ENCODE measurements at places on chromosomes 4 and X. TPM values are rescaled to one million over a fixed set of nuclear protein-coding genes. Genes with fewer than 3 reads are reported as not detected.

- H3K4me3 ChIP-seq, result no peak overlapping the region
- no peak for DNase-seq
- H3K27me3 ChIP-seq, result no peaks in the 10 kb centered on the region
- no peak overlapping the region for H3K27ac ChIP-seq
- peaks cover 52% of the 10 kb centered on the region for H3K36me3 ChIP-seq
- H3K4me1 ChIP-seq, result no peaks in the 10 kb centered on the region
Measured at GRCh38 chr4:53431052-53431451, 53.6 kb downstream of the FIP1L1 start.

DNA sequence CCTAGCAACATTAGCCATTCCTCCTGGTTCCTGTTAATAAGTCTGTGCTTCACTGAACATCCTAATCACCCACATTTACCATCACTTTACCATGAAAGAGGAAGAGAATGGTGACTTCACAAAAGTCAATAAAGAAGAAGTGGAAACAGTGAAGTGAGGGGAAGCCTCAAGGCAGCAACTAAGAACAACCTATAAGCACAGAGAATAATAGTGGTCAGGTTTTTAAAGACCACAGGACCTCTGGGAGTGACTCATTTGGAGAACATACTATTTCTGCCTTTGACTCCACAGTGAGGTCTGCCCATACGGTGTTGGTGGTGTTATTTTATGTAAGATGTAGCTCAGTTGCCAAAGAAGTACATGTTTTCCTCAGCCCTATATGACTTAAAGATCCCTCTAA, 86.0 kb upstream of the TET2 start:
- no peaks in the 10 kb centered on the region for H3K27me3 ChIP-seq
- no peaks in the 10 kb centered on the region for H3K36me3 ChIP-seq
- peaks cover 22% of the 10 kb centered on the region for H3K4me1 ChIP-seq
- DNase-seq, result no peak
- no peak overlapping the region for H3K4me3 ChIP-seq

GRCh38 chrX:42732506-42732905, 45.5 kb downstream of the PPP1R2C start:
- no peaks in the 10 kb centered on the region for H3K27me3 ChIP-seq
- no peaks in the 10 kb centered on the region for H3K4me1 ChIP-seq
- H3K4me3 ChIP-seq, result no peak overlapping the region
- no peak overlapping the region for H3K27ac ChIP-seq
- DNase-seq, result no peak

Gene HSFX3
- not detected for total RNA-seq

Gene RENBP
- total RNA-seq, result not detected

Gene CFI
- total RNA-seq, result 6.1 TPM

GRCh38 chrX:96889726-96890125, 6.0 kb downstream of the RPA4 start:
- H3K27ac ChIP-seq, result no peak overlapping the region
- DNase-seq, result no peak
- H3K4me1 ChIP-seq, result no peaks in the 10 kb centered on the region
- H3K36me3 ChIP-seq, result no peaks in the 10 kb centered on the region
- no peak overlapping the region for H3K4me3 ChIP-seq
- no peaks in the 10 kb centered on the region for H3K27me3 ChIP-seq

- H3K36me3 ChIP-seq, result no peaks in the 10 kb centered on the region
- DNase-seq, result no peak
- H3K4me3 ChIP-seq, result no peak overlapping the region
Measured at GRCh38 chr4:150619042-150619441, 37.1 kb downstream of the MAB21L2 start.

DNA sequence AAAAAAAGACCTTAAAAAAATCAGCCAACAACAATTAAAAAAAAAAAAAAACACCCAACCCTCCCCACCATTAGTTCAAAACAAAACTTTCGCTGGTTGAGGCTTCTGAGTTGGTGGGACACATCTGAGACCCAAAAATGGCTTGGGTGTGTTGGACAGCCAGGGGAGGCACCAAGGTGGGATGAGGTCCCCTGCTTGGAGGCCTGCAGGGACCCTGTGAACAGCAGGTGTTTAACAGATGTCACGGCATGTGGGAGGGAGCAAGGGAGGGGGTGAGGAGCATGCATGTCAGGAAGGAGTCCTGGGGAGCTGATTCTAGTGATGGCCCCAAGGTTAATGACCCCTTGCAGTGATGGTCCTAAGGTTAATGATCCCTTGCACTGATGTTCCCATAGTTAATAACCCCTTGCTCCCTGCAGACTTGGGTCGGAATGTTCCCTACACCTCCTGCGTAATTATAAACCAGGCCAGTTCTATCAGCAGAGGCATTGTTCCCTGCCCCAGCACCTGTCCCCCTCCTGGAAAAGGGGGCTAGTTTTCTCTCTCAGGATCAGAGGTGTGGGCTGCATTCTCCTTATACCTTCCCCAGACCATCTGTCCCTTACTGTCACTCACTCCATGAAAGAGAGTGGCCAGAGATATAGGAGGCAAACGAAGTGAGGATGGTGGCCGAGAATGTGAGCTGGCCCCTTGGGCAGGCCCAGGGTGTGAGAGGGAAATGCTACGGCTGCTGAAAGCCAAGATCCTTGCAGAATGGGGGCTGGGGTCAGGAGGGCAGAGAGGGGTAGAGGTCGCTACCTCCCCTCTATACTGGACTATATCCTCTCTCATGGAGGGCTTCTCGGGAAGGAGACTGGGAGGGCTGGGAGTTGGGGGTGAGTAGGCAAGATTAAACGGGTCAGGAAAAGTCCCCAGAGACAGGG, 2.3 kb upstream of the FOXP3 start:
- DNase-seq, result no peak
- H3K27ac ChIP-seq, result no peak overlapping the region
- peaks cover 13% of the 10 kb centered on the region for H3K36me3 ChIP-seq

DNA sequence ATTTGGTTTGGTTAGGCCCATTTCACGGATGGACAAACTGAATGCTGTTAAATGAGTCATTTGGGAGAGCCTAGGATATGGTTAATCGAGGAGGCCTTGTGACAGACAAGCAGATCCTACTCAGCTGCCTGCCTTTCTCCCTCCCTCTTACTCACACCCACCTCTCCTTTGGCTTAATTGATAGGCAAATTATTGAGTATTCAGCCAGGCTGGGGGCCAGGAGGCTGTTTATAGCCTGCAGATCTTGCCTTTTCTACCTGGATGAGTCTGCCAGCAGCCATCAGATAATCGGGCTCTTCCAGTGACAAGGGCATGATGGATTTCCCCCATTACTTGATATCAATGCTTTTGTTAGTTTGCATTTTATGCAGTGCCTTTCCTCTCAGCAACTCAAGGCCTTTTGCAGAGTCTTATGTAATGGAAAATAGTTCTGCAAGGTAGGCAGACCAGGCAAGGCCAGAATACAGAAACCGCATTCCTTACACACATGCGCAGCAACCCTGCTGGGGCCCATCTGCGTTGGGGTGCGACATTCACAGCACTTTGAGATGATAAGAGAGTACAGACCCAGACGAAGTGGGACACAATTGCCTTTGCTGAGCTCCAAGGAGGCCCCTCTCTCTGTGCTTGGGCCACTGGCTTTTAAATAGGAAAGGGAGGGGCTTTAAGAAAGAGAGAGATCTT, 96.2 kb upstream of the ATP6AP2 start:
- no peaks in the 10 kb centered on the region for H3K27me3 ChIP-seq
- no peaks in the 10 kb centered on the region for H3K36me3 ChIP-seq
- H3K4me1 ChIP-seq, result no peaks in the 10 kb centered on the region
- DNase-seq, result no peak
- no peak overlapping the region for H3K4me3 ChIP-seq
- H3K27ac ChIP-seq, result no peak overlapping the region

Gene STBD1
- total RNA-seq, result 10.6 TPM

- no peak overlapping the region for H3K27ac ChIP-seq
- H3K4me1 ChIP-seq, result peaks cover 11% of the 10 kb centered on the region
- H3K27me3 ChIP-seq, result no peaks in the 10 kb centered on the region
- H3K36me3 ChIP-seq, result no peaks in the 10 kb centered on the region
Measured at GRCh38 chrX:7115557-7115956, 32.0 kb upstream of the STS start.

- H3K27ac ChIP-seq, result no peak overlapping the region
- no peaks in the 10 kb centered on the region for H3K4me1 ChIP-seq
- H3K27me3 ChIP-seq, result no peaks in the 10 kb centered on the region
- no peak for DNase-seq
Measured at GRCh38 chr4:176818531-176818930, 25.8 kb upstream of the VEGFC start.

GRCh38 chr4:70239884-70240591, 2.4 kb upstream of the CSN3 start:
- no peaks in the 10 kb centered on the region for H3K27me3 ChIP-seq
- H3K4me3 ChIP-seq, result no peak overlapping the region
- no peaks in the 10 kb centered on the region for H3K4me1 ChIP-seq

- H3K4me3 ChIP-seq, result no peak overlapping the region
- H3K36me3 ChIP-seq, result no peaks in the 10 kb centered on the region
- DNase-seq, result no peak
- no peaks in the 10 kb centered on the region for H3K27me3 ChIP-seq
- no peak overlapping the region for H3K27ac ChIP-seq
Measured at GRCh38 chrX:68659385-68659784, 11.9 kb downstream of the STARD8 start.

Gene CRMP1
- not detected for total RNA-seq

DNA sequence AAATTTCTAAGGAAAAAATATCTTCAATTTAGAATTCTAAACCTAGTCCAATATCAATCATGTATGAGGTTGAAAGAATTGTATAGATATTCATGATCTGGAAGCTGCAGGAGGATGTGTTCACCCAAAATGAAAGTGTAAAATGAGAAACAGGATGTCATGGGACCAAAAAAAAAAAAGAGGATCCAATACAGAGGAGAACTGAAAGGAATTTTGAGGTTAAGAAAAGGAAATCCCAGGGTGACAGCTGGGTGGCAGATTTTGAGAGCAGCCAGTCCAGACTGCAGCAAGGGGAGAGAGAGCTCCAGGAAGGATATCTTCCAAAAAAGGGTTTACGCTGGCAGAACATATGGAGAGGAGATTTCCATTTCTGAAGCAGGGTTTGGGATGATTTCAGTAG, 38.9 kb downstream of the TLR10 start:
- no peaks in the 10 kb centered on the region for H3K4me1 ChIP-seq
- H3K27ac ChIP-seq, result no peak overlapping the region
- no peaks in the 10 kb centered on the region for H3K36me3 ChIP-seq
- no peak overlapping the region for H3K4me3 ChIP-seq

DNA sequence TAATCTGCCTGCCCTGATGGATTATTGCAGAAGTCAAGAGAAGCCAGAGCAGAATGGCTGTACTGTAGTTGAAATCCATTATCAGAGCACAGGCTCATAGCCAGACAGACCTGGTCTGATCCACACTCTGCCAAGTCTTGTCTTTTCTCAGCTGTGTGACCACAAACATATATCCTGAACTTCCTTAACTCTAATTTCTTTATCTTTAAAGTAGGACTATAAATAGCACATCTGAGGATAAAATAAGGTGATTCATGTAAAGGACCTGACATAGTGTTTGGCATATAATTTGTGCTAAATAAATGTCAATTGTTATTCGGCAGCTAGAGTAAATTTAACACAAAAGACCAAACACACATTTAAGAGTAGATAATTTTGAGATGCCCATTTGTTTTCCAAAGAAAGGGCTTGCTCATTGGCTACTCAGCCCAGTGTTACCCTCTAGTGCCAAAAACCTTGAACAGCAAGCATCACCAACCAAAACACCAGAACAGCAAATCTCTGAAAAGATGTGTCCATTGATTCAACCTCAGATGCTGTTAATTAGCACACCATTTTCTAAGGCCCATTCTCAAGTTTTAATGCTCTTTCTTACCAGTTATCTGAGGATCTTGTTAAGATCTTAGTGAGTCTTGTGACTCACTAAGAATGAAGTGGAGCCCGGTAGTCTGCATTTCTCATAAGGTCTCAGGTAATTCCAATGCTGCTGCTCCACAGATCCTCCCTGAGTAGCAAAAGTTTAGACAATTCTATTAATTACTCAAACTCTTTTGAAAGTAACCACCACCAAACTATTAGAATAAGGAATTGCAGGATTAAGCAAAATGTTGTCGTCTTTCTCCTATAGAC, 108.8 kb downstream of the HHIP start:
- DNase-seq, result peak; percentile 54
- H3K27ac ChIP-seq, result no peak overlapping the region
- no peaks in the 10 kb centered on the region for H3K27me3 ChIP-seq
- H3K36me3 ChIP-seq, result no peaks in the 10 kb centered on the region
- no peak overlapping the region for H3K4me3 ChIP-seq

- H3K4me3 ChIP-seq, result no peak overlapping the region
- no peak for DNase-seq
- H3K4me1 ChIP-seq, result no peaks in the 10 kb centered on the region
- H3K27ac ChIP-seq, result no peak overlapping the region
- no peaks in the 10 kb centered on the region for H3K27me3 ChIP-seq
Measured at GRCh38 chr4:22196551-22196950, 248.0 kb upstream of the KCNIP4 start.

DNA sequence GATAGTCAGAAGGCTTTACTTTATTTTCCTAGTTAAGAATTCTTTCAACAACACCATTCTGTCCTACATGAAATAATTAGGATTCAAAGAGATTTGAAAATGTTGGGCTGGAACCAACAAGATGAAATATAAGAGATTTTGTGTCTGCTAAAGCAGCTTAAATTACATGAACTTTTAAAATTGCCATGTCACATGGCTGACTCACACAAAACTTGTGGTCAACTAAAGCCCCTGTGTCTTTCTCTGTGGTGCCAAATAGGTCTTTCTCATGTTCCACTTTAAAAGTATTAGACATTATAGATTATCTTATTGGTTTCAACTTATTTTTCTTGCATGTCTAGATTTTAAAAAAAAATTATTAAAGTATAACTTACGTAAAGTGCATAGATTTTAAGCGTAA, 60.8 kb upstream of the FHL1 start:
- no peak overlapping the region for H3K27ac ChIP-seq
- H3K36me3 ChIP-seq, result no peaks in the 10 kb centered on the region
- H3K4me1 ChIP-seq, result no peaks in the 10 kb centered on the region

GRCh38 chr4:145195167-145195952, 15.0 kb upstream of the OTUD4 start:
- H3K27me3 ChIP-seq, result no peaks in the 10 kb centered on the region
- no peak overlapping the region for H3K4me3 ChIP-seq
- no peaks in the 10 kb centered on the region for H3K4me1 ChIP-seq
- no peaks in the 10 kb centered on the region for H3K36me3 ChIP-seq

DNA sequence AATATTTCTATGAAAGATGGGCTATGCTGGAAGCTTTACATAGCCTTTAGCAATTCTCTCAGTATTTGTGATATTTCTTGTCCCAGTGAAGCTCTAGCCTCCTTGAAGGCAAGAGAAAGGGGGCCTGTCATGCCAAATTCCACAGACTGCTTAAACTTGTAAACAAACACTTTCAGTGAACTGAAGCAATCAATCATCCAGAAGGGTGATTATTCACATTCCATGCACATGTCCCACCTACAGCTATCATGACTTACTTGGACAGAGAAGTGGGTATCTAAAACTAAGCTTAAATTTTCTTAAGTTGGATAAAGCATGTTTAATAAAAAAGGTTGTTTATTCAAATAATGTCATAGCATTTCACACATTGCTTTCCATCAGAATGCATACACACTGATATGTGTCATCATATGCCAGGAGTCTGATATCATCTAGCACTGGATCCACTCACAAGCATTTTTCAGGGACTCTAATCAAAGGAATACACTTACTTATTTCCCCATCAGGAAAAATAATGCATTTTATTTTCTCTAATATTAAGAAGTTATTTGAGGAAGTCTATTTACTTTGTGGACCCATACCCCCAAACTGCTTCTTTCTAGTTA, 1.2 kb upstream of the FSTL5 start:
- no peaks in the 10 kb centered on the region for H3K36me3 ChIP-seq
- H3K4me3 ChIP-seq, result no peak overlapping the region
- H3K27me3 ChIP-seq, result no peaks in the 10 kb centered on the region
- DNase-seq, result no peak

- no peak overlapping the region for H3K27ac ChIP-seq
- no peaks in the 10 kb centered on the region for H3K4me1 ChIP-seq
Measured at GRCh38 chr4:142778430-142778829, 67.7 kb downstream of the INPP4B start.
